ENCODE measurements at places on chromosomes 11 and 22. TPM values are rescaled to one million over a fixed set of nuclear protein-coding genes. Genes with fewer than 3 reads are reported as not detected.

KLHDC7B gene
- total RNA-seq: 20.1 TPM

NLRP14 gene
- not detected for total RNA-seq

MYBPC3 gene
- not detected for total RNA-seq

OR2D2 gene
- 0.38 TPM for total RNA-seq

KRTAP5-7 gene
- total RNA-seq: not detected

KCNK4 gene
- not detected for total RNA-seq
